ENCODE measurements at places on chromosomes 1 and 21.

DNA sequence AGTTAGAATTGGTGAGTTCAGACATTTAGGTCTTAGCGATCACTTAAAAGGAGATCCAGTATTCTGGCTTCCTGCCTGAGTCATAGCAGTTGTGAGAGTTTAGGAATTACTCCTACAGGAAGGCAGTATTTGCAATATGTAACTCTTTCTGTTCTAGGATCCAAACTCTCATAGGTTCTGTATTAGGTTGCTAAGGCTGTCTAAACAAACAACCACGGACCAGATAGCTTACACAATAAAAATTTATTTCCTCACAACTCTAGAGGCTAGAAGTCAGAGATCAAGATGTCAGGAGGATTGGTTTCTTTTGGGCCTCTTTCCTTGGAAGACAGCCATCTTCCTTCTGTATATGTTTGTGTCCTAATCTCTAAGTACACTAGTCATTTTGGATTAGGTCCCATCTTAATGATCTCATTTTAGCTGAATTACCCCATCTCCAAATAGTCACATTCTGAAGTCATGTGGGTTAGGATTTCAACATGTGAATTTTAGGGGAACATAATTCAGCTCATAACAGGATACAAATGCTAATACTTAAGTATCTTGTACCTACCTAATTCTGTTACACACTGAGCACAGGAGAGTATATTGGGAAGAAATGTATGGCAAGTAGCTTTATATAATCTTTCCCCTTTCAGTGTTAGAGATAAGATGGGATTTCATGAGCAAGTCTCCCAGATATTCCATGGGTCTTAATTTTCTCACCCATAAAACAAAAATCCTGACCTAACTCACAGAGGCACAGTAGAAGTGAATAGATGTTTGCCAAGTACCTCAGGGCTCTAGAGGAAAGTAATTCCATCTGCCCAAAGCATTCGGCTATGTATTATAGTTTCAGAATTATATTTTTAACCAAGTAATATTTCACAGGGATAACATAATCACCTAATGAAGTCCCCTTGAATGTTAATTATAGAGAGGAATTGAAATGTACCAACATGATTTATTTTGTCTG is 144.4 kb downstream of the PTBP2 start:
- no peak for DNase-seq

DNA sequence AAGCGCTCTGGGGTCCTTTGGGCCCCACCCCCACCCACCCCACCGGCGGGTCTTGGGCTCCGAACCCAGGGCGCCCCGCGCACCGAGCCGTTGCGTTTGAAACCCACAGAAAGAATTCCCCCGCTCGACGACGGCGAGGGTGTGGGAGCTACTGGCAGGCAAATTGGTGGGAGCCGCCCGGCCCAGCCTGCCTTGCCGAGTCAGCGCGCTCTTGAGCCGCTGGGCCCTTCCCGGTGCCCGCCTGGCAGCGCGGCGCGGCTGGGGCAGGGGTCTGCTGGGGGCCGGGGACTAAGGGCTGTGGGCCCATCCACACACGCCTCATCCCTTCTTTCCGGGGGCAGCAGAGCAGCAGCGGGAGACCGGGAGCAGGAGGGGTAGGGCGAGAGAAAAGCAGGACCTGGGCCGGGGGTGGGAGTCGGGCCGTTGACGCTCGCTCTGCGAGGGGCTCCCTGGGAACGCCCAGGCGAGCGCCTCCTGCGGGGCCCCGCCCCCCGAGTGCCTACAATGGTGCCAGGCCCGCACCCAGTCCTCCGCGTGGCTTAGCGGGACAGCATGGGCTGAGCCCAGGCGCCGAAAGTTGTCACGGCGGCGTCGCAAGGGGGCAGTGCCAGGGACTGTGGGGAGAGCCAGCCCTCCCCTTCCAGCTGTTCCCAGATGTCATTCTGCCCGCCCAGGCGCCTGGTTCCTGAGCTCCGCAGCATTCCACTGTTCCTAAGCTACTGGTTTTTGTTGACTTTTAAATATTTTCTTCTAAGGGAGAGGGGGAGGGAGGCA is at the start of gene C1orf94:
C1orf94 (plus strand) TSS at position 78 of the 774 bp plus-strand sequence. CDS start 883 bp downstream, outside the sequence.
- no peak for DNase-seq

GRCh38 chr1:107486349-107486748 is 345.5 kb downstream of the NTNG1 start:
- no peak for DNase-seq

GRCh38 chr1:42730002-42730401 is 10.0 kb downstream of the CLDN19 start:
- no peak for DNase-seq

- no peak for DNase-seq
These were observed 36.4 kb downstream of the DENND1B start for GRCh38 chr1:197738927-197739326.

DNA sequence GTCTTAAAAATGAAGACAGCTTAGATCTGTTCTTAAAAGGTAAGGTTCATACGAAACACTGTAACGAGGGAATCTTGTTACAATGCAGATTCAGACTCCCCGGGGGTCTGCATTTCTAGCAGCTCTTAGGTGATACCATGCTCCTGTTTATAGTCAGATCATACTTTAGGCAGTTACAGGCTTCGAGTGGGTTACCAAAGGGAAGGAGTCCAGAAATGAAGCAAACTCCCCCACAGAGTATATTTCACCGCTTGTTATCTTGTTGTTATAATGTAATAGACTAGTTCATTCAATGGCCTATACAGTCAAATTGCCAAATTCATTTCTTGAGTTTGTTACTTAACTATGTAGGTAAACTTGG is 601.1 kb downstream of the USP25 start:
- no peak for DNase-seq

DNA sequence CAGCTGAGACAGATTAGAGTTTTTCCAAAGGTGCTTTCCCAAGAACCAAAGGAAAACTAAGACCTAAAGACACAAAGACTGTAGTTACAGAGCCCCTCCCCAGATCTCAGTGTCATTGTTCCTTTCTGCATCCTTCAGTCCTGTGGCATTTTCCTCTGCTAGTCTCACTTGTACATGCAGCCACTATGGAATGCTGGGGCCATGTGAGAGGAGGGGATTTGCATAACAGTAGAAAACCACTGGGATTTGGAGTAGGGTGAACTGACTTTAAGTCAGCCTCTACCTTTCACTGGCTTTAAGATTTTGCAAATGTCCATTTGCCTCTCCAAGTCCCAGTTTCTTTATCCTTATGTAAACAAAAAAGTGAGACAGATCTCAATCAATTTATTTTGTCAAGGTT is 119.4 kb upstream of the F3 start:
- no peak for DNase-seq

Measured in activated CD8-positive, alpha-beta memory T cell treated with anti-CD3 and anti-CD28 coated beads for 1 hour (primary cell).